ENCODE measurements at places on chromosomes 4 and X. TPM values are rescaled to one million over a fixed set of nuclear protein-coding genes. Genes with fewer than 3 reads are reported as not detected.
A peak's percentile ranks its signal among the peaks of the same experiment; 100 is the strongest.

Gene REELD1
- 0.44 TPM for polyA plus RNA-seq

Gene FREM3
- polyA plus RNA-seq = not detected

Gene C4orf51
- not detected for polyA plus RNA-seq

Gene UGT2B11
- polyA plus RNA-seq = 3.2 TPM

Gene ADAM29
- polyA plus RNA-seq = not detected

GRCh38 chr4:37742149-37742548, 56.0 kb upstream of the RELL1 start:
- H3K27me3 ChIP-seq = no peaks in the 10 kb centered on the region
- H3K4me3 ChIP-seq = no peak overlapping the region
- no peaks in the 10 kb centered on the region for H3K4me1 ChIP-seq
- no peaks in the 10 kb centered on the region for H3K36me3 ChIP-seq

- no peak for DNase-seq
- no peak overlapping the region for H3K4me3 ChIP-seq
- no peak overlapping the region for H3K27ac ChIP-seq
Observed at GRCh38 chr4:101032541-101032940, 314.8 kb downstream of the PPP3CA start.

DNA sequence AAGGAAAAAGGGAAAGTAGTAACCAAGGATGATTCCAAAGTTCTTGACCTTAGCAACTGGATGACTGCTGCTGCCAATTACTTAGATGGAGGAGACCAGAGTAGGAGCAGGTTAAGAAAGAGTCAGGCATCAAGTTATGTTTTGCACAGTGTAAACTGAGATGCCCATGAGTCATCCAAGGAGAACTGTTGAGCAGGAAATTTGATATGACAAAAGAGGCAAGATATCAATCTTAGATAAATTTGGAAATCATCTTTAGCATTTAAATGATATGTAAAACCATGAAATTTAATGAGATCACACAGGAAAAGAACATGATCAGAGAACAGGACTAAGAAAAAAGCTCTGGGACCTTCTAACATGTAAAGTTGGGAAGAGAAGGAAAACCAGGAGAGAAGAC, 361.3 kb downstream of the OPHN1 start:
- H3K4me3 ChIP-seq = no peak overlapping the region
- no peak overlapping the region for H3K27ac ChIP-seq
- no peaks in the 10 kb centered on the region for H3K36me3 ChIP-seq
- no peak for DNase-seq

- H3K4me1 ChIP-seq = peaks cover 4% of the 10 kb centered on the region
- H3K27me3 ChIP-seq = no peaks in the 10 kb centered on the region
- peak overlapping the region; percentile 63 for H3K27ac ChIP-seq
- no peak overlapping the region for H3K4me3 ChIP-seq
- no peak for DNase-seq
Observed at GRCh38 chr4:8221476-8221875, 22.4 kb downstream of the SH3TC1 start.

GRCh38 chr4:30396772-30397475, 323.2 kb upstream of the PCDH7 start:
- no peaks in the 10 kb centered on the region for H3K36me3 ChIP-seq
- DNase-seq = no peak
- no peak overlapping the region for H3K27ac ChIP-seq
- H3K4me3 ChIP-seq = no peak overlapping the region
- H3K4me1 ChIP-seq = no peaks in the 10 kb centered on the region

GRCh38 chr4:147821555-147821954, 89.7 kb downstream of the ARHGAP10 start:
- DNase-seq = no peak
- H3K36me3 ChIP-seq = no peaks in the 10 kb centered on the region
- H3K4me1 ChIP-seq = peaks cover 16% of the 10 kb centered on the region
- H3K27ac ChIP-seq = peak overlapping the region; percentile 9
- no peaks in the 10 kb centered on the region for H3K27me3 ChIP-seq
- H3K4me3 ChIP-seq = no peak overlapping the region

DNA sequence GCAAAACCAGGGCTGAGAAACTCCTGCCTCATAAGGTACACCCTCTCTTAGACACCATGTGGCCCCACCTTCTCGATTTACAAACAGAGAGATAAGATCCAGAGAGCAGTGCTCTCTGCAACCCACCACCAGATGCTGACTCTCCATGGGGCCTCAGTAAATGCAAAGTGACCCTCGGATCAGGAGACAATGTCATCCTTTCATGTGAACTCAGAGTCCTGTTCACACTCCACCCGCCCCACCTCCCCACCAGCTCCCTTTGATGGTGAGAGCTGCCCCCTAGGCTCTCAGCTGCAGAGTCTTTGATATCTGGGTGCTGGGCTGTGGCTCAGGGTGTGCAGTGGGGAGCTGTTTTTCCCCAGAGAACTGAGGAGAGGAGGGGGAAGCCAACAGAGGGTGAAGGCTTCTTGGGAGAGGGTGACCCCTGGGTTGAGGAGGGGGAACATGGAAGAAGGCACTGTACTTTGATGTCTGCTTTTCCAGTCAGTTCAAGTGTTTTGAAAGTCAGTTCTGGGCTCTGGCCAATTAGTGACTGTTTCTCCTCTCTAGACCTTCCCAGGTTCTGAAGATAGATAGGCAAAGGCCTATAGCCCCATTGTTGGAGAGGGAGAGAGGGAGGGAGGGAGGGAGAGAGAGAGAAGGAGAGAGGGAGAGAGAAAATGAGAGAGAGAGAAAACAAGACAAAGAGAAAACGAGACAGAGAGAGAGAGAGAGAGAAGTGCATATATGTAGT, 88.2 kb downstream of the SCD5 start:
- no peak overlapping the region for H3K4me3 ChIP-seq
- no peaks in the 10 kb centered on the region for H3K36me3 ChIP-seq
- no peak overlapping the region for H3K27ac ChIP-seq
- H3K27me3 ChIP-seq = no peaks in the 10 kb centered on the region
- no peak for DNase-seq
